ENCODE measurements at places on chromosomes 2 and 18.

GRCh38 chr2:69692424-69692823 lies 48.9 kb upstream of the AAK1 start:
- DNase-seq = no peak

GRCh38 chr18:73669297-73669696 lies 478.3 kb downstream of the FBXO15 start:
- DNase-seq = no peak

GRCh38 chr2:189492451-189492850 lies 51.2 kb downstream of the WDR75 start:
- DNase-seq = no peak

- DNase-seq = peak; percentile 52
These were observed at the start of gene SNED1 for GRCh38 chr2:240997856-240998705. SNED1 (plus strand) TSS chr2:240998618; CDS start chr2:240998838, 220 bp downstream.

- DNase-seq = no peak
These were observed 18.8 kb downstream of the TM4SF20 start for GRCh38 chr2:227360351-227360750.

GRCh38 chr2:157442636-157443035 lies 1.3 kb downstream of the CYTIP start:
- DNase-seq = no peak

GRCh38 chr18:29078273-29078672 lies 901.3 kb upstream of the CDH2 start:
- no peak for DNase-seq

DNA sequence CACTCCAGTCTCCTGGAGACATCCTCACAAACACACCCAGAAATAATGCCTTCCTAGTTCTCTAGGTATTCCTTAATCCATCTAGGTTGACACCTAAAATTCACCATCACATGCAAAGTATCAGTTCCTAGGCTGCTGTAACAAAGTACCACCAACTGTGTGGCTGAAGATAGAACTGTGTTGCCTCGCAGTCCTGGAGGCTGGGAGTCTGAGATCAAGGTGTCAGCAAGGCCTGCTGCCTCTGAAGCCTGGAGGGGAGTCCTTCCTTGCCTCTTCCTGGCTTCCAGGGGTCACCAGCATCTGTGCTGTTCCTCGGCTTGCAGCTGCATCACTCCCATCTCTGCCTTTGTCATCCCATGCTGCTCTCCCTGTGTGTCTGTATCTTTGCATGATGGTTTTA lies 36.3 kb upstream of the TMEM131 start:
- DNase-seq = no peak

DNA sequence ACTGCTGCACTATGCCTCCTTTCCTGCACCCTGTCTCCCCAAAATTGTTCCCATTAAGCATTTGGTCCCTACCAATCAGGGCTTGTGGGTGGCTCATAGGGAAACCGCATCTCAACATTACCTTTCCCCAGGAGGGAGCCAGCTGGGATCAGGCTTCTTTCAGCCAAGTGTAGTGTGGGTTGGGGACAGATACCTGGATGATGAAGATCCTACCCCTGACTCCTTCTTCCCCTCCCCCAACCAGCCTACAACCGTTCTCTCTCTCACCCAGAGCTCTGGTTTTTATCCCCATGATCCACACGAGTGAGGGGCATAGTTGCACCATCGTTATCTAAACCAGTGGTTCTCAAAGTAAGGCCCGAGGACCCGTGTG lies 40.0 kb downstream of the ACOXL start:
- no peak for DNase-seq

DNA sequence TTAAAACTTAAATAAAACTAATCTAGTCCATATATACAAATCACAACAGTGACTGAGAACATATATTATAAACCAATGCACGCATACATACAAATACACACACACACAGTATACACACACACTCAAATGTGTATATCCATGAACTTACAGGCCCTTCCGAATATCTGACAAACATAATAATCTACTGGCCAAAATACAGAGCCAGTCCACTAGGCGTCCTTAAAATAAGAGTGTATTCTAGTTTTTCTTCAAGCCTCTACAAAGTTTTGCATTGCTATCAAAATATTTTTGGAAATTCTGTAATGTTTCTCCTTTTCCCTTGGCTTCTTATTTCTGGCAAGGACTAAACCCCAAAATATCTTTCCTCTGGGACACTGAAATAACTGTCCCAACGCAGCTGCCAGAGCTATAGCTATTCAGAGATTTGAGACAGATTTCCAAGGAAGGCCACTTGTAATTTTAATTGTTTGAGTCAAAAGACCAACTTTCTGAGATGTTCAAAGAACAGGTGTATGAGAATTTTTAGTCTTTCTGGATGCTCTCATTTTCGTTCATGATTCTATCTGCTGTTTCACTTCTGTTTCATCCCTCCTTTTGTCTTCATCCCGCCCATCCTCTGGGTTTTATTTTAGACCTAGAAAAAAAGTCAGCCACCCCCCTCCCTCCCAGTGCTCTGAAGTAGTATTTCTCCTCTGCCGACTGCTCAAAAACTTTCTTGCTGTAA lies 24.1 kb upstream of the SP3 start:
- DNase-seq = no peak

GRCh38 chr2:232979871-232980461 lies 33.1 kb downstream of the NGEF start:
- no peak for DNase-seq

- no peak for DNase-seq
These were observed 35.5 kb downstream of the ITGA6 start for GRCh38 chr2:172462849-172463381.

- no peak for DNase-seq
These were observed 585.9 kb downstream of the IRS1 start for GRCh38 chr2:226213717-226214116.

GRCh38 chr2:85852937-85853498 lies 35.8 kb downstream of the ST3GAL5 start:
- no peak for DNase-seq
